ENCODE measurements at places on chromosomes 1 and 21.

- no peak for DNase-seq
Measured at GRCh38 chr21:34775793-34776192, 107.0 kb downstream of the CLIC6 start.

- no peak for DNase-seq
Measured at GRCh38 chr1:94095744-94096469, 25.0 kb downstream of the ABCA4 start.

- DNase-seq, result no peak
Measured at GRCh38 chr1:8354038-8354437, 36.1 kb downstream of the SLC45A1 start.

- DNase-seq, result no peak
Measured at GRCh38 chr21:46459356-46460112, 843 bp downstream of the DIP2A start.

DNA sequence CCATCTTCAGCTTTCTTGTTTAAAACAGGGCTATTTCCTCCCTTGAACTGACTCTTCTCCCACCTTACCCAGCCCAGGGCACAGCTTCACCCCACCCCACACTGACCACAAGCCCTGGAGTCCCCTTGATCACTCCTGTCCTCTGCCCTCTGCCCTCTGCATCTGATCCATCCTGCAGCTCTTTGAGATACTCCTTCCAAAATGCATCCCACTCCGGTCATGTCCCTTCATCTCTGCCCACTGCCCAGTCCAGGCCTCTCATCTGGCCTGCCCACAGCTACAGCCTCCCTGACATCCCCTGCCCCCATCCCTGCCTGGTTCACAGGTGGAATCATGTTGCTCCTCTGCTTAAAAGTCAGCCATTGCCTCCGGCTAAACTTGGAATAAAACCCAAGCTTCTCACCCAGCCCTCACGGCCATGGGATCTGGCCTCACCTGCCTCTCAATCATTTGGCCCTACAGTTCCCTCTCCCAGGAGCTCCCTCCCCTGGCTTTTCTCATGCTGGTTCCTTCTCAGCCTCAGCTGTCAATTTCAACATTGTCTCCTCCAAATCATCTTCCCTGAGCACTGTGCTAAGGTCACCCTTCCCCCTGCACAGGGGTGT is 202.0 kb downstream of the MATN1 start:
- DNase-seq, result no peak

- no peak for DNase-seq
Measured at GRCh38 chr1:200528858-200529606, 91.5 kb downstream of the KIF14 start.

DNA sequence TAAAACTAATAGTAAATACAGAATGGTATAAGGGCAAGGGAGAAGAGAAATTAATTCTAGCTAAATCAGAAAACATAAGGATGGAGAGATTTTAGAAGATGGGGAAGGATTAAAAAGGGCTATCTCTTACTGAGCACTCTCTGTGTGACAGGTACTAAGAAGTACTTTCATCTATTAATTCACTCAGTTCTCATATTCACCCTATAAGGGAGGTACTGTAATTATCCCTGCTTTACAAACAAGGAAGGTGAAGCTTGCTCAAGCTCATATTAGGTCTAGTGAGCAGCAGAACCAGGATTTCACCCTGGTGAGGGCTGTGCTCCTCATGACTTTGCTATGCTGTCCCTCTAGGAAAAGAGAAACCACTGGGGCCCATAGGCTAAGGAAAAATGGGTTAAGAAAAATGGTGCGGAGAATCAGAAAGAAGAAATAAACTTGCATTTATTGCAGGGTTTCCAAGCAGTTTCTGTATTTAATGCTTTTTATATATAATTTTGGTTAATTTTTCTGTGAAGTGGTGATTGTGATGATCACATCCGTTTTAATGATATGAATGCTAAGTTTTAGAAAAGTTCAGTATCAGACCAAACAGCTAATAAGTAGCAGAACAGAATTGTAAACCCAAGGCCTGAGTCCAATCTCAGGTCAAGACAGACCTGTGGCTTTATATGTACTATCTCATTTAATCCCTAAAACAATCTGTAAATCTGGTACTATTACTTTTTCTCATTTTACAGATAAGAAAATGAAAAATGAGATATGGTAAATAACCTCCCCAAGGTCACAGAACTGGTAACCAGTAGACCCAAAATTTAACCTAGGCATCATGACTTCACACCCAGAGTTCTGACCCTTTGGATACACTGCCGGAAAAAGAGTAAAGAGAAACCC is 1.7 kb downstream of the PCNX2 start:
- DNase-seq, result no peak

DNA sequence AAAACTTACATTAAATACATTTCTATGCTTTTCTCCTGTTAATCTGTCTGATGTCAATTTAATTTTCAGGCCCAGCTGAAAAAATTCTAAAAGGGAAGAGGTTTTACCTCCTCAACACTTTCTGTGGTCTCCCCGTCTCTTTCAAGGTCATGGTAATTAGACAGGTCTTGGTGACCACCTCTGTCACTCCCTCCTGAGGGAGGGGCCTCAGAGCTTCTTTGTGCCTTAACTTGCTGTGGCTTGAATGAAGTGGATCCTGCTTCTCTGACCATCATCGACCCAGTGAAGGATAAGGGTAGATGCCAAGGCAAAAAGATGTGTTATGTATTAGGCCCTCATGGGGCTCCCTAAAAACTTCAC is 40.8 kb upstream of the OSBPL9 start:
- DNase-seq, result no peak

GRCh38 chr1:180002437-180002836 is 47.8 kb downstream of the CEP350 start:
- DNase-seq, result no peak

DNA sequence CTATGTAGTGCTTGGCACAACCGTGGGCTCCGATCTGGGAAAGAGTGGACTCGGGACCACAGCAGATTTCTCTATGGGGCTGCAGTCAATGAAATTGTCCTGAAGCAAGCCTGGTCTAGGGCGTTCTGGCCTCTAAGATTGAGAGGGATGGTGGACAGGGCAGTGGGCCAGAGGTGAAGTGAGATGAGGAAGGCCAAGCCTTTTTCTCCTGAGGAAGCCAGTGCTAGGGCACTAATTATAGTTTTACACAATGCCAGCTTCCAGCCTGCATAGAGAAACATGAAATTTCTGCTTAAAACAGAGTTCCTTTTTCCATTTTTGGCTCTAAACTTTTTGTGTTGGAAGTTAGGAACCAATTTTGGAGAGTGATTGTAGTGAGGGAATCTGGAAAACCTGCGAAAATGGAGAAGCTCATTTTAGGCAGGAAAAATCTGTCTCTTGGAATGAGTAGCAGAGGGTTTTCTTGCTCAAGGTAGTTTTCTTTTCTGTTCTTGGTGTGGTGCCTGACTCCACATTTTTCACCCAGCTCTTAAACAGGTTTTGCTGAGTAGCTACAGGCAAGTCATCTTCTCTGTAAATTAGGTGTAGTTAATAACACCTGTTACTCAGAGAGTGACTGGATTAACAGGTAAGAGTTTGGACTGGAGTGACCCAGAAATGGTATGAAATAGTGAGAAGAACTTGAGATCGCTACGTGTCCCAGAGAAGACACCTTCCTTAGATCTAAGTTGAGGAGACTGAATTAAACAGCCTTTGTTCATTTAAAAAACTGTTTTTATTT is 22.1 kb downstream of the UCK2 start:
- no peak for DNase-seq

GRCh38 chr1:58561633-58562032 is 15.1 kb upstream of the OMA1 start:
- DNase-seq, result no peak

- DNase-seq, result no peak
Measured at GRCh38 chr21:14095056-14095455, 115.7 kb downstream of the LIPI start.

DNA sequence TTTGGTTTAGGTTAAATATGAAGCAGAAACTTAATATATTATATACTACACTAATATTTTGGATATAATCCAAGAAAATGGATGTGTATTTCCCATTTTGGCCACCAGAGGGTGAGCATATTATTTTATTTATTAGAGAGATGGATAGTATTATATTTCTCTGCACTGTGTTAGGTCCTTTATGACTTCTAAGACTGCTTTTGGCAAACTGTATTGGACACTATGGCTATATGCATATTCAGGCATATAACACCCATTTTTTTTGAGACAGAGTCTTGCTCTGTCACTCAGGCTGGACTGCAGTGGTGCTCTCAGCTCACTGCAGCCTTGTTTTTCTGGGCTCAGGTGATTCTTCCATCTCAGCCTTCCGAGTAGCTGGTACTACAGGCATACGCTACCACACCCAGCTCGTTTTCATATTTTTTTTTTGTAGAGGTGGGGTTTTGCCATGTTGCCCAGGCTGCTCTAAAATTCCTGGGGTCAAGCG is 17.8 kb upstream of the PGM1 start:
- DNase-seq, result no peak
